CD14-positive monocyte (primary cell): ENCODE measurements at places on chromosomes 13 and 19. TPM values are rescaled to one million over a fixed set of nuclear protein-coding genes. Genes with fewer than 3 reads are reported as not detected.

SYNGR4 gene
- not detected for polyA plus RNA-seq

DNA sequence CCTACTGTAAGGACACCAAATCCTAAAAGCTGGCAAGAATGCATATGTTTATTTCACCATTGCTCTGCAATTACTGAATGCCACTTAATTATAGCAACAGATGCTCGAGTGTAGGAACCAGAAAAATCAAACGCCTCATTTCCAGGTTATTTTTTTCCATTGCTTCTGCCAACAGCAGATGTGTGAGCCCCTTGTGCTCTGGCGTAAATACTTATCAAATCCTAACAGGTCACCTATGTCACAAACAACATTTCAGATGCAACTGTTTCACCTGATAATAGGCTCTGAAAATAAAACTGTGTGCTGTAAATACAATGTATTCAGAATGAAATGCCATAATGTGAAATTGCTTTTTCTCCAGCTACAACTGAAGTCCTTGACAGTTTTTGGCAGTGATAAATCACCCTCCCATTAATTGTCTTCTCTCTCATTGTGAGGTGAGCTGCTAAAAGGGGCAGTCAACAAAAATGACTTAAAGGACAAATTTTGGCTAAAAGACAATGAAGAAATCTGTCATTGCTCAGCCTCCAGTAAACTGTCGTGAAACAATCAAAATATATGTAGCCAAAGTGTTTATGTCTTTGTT is 344.0 kb downstream of the DACH1 start:
- DNase-seq: no peak

DNA sequence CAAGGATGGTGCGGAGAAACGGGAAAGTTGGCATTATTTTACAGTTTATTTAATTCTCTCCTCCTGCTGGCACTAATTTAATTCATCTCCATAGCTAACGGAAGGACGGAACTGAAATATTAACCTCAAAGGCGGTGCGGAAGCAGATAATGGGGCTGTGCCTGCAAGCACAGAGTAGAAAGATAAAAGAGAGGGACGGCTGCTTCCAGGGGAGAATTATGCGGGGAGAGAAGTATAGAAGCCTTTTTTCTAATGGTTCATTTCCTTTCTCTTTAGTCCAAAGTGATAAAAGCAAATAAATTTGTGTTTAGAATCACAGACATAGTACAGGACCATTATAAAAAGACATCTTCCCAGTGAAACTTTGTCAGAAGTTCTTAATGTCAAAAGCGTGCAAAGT is 34.5 kb upstream of the UQCRFS1 start:
- DNase-seq: no peak

- DNase-seq: no peak
Measured at GRCh38 chr19:3857449-3858003, 11.3 kb downstream of the ZFR2 start.

DNA sequence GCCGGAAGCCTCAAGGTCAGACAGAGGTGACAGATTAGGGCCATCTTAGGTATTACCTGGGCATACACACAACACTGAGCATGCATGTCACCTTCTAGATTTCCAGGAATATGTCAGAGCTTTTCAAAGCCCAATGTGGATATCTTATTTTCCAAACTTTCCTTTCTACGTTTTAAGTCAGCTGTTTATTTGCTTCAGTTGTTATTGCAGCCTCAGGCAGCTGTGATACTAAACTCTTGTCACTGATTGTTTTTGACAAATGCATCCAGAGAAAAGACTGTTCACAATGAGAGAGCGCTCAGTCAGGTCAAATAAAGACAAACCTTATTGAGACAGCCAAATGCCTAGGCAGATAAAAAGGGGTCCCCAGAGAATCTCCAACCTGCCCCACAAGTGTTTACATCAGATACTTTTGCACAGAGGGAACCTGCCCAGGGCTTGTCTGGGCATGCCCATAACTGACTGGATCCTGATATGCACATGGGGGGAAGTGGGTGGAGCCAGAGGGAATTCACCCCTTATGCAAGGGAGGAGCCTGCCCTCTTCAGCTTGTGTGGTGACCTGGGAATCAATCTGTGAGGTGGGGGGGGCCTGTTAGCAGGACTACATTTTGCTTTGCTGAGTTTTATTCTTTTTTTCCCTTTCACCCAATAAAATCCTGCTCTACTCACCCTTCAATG is 28.5 kb downstream of the MED4 start:
- DNase-seq: peak; percentile 7

GRCh38 chr19:29836409-29836825 is 24.6 kb downstream of the CCNE1 start:
- no peak for DNase-seq
